ENCODE measurements at places on chromosomes 16 and 17.

DNA sequence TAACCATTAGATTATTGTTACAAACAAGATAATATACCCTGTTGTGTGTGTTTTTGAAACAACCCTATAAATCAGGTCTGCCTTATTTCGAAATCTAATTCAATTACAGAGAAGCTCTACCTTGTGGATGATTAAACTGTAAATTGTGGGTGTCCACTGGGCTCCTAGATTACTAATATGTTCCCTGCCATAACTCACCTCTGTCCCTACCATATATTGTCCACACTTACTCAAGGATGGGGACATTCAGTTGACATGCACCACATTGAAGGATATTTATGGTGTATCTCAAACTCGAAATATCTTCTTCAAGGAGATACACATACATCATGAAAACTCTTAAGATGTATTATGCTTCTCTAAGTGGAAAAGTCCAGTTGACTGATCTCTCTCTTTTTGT lies 617.6 kb upstream of the EEF2KMT start:
- no peak for DNase-seq

DNA sequence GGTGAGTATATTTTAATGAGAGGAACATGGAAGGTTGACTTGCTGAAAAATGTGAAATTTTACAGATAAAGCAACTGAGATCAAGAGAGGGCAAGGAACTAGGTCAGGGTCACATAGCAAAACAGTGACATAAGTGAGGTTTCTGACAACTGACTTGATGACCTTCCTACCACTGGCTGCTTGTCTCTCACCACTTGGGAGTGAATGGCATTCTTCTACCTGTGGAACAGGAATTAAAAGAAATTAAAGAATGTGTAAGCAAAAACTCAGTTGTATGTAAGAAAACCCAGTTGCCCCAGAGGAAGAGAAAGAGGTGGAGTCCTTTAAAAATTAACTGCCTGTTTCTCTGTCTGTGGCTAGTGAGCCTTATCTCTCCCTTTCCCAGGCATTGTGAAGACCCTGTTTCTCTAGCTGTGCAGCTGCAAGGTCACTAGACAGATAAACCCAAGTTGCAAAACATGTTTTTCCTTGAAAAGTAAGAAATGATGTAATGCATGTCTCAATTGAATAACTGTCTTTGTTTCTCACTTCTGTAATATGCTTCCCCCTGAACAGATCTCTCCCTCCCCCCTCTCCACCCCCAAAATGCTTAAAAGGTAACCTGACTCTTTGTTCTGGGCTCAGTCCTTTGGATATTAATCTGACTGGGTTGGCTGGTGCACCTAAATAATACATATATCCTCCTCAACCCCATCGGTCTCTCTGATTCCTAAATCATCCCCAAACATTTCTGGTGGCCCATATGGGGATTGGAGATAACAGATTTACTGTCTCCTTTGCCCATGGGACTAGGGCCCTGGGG lies 23.4 kb downstream of the ACSM1 start:
- DNase-seq, result no peak

DNA sequence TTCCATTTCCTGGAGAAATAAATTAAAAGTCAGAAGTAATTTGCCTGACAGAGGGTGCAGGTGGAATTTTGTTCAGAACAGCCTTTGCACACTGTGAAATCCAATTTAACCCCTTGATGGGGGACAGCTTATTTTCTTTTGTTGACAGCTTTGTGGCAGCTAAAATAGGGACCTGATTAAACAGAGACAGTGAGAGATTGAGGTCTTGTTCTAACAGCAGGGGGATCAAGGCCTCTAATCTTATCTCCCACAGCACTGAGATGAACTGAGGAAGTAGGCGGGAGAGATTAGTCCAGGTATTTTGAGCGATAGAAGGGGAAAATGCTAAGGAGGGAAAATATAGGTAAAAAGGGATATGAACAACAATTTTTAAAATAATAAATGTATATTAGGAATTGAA lies 1491.4 kb upstream of the GOT2 start:
- no peak for DNase-seq

- DNase-seq, result no peak
Observed at GRCh38 chr16:17258077-17258599, 212.6 kb downstream of the XYLT1 start.

GRCh38 chr17:35368081-35368830 lies 5.2 kb downstream of the SLFN11 start:
- DNase-seq, result no peak

DNA sequence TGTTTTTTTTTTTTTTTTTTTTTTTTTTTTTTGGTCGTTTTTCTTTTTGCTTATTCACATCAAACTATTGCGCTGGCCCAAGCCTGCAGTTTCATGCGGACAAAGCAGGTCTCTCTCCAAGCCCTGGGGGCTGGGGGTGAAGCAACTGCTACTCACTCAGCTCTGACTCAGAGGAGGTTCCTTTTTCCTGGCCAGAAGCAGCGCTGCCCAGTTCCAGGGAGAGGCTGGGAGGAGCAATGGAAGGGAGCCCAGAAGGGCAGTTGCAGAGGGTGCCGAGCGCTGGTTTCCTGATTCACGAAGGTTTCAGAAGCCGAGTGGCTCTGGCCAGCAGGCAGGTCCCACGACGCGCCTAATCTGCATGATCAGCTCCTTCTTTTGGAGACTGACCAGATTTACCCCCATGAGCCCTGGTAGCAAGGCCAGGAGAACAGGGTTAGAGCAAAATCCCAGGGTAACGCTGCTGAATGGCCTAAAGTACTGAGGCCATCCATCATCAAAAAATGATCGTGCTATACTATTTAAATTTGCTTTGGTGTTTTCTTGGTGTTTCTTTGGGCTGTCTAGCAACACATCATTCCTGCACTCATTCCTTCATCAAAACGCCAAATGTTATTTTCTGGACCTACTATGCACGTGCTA lies 144.7 kb upstream of the SOX9 start:
- DNase-seq, result no peak

DNA sequence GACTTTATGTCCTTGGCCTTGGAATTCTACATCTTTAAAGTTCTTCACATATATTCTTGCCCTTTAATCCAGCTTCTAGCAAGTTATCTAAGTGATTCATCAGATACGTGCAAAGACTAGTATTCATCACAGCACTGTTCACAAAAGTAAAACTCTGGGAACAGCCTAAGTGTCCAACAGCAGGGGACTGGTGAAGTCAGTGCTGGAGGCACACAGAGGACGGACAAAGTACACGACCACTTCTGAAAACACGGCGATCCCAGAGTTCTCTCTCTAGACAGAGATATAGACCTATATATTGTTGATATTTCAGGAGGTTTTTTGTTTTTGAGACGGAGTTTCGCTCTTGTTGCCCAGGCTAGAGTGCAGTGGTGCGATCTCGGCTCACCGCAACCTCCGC lies 12.8 kb downstream of the CTRB1 start:
- DNase-seq, result no peak

- DNase-seq, result peak; percentile 49
Observed at GRCh38 chr17:17849147-17849820, 12.5 kb upstream of the SREBF1 start.

DNA sequence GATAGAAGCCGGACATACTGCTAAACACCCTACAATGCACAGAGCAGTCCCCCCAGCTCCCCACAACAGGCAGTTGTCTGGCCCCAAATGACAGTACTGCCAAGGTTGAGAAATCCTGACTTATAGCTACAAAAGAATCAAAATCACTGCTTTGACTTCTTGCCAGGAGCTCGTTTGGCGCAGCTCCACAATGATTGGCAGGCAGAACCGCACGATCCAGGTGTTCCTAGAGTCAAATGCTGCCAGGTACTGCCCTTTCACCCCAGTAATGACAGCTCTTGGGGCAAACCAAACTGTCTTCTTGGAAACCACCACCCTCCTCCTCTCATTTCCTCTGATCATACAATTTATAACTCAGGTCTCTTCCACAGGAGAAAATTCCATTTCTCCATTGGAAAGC lies 2.2 kb upstream of the TMC5 start:
- DNase-seq, result no peak

DNA sequence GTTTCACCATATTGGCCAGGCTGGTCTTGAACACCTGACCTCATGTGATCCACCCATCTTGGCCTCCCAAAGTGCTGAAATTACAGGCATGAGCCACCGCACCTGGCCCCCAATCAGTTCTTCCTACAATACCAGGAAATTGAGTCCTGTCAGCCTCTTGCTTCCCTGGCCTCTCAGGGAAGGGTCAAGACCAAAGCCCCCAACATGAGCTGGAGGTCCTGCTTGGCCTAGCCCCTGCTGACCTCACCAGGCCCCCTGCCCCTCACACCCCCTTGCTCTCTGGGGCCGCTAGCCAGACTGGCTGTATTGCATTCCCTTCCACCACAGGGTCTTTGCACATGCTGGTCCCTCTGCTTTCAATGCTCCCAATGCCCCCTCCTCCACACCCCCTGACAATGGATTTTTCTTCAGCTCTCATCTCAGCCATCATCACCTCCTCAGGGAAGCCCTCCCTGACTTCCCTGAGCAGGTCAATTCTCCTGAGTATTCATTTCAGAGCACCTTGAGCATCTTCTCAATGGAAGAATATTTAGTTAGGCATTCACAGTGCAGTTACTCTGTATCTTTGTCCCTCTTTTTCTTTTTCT lies 24.1 kb downstream of the IGFBP4 start:
- DNase-seq, result no peak

- DNase-seq, result no peak
Observed at GRCh38 chr17:16199093-16199492, 16.2 kb downstream of the NCOR1 start.
